ENCODE measurements at places on chromosomes 3 and 15.

DNA sequence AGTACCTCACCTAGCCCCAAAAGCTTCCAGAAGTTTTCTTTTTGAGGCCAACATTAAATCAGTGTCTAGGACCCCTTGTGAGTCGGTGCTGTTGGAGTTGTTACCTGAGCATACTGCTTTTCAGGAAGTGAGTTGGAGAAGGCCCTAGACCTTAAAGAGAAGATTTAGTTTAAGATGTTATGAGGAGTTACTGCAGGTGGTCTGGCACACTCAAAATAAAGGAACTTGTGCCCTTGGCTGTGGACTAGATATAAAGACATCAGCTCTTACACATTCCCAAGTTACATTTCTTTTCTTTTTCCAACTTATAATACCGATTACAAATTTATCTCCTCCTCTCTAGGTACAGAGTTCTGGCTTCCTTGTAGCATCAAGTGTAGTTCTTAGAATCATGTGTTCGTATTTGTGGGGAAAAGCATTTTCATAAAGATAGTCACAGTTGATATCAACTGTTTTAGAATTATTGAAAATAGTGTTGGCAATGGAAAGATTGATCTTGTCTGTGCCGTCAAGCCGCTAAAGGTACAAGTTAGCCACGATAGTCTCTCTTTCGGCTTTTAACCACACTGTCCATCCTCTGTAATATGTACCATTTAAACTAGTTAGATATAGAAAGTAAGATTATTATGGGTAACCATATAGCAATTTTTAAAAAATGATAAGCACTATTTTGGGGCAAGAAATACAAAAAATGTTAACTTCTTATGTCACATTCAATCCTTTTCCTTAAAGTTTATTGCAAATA is 8.6 kb downstream of the ZIC1 start:
- DNase-seq, result no peak

DNA sequence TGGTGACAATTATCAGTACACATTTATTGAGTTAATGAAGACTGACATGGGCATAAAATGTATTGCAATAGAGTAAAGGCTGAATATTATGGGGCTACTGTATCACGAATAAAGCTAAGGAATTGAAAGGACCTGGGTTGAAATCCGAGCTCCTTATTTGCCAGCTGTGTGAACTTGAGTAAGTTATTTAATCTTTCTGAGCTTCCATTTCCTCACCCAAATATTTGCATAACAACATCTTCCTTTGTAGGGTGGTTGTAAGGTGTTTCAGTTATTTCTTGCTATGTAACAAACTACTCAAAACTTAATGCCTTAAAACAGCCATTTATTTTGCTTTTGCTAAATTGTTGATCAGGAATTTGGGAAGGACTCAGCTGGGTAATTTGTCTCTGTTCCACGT is 111.1 kb upstream of the TSC22D2 start:
- DNase-seq, result no peak

DNA sequence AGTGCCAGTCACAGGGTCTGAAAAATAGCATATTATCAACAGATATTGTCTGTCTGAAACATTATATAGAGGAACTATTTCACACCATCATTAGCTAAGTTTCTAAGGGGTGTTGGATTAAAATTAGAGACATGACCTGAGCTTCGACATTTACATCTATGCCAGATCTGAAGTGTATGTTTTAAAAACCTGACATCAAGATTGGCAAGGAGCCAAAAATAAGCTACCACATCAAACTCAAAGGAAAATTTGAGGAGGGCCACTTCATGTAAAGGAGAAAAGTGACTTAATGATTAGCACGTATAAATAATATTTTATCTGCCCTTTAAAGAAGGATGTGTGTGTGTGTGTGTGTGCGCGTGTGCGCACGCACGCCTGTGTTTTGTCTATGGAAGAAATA is 752.0 kb upstream of the GRM7 start:
- DNase-seq, result no peak

DNA sequence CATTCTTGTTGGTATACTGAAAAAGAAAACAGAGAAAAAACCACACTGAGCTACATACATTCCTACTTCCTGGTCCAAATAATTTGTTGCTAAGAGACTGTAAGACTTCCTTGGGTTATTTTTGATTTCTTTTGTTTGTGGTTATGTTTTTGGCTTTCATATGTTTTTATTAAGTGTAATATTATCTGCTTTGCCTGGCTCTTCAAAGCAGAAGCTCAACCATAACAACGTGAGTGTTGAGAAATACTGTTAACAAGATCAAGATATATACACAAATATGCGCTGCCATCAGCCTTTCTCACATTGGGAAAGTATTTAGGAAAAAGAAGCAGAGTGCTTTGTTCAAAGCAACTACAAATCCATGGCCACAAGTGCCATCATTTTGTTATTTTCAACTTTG is 556.2 kb upstream of the CBLB start:
- no peak for DNase-seq

GRCh38 chr3:104555728-104556127 is 811.0 kb upstream of the ALCAM start:
- DNase-seq, result no peak

GRCh38 chr3:154015307-154015706 is 105.9 kb upstream of the ARHGEF26 start:
- no peak for DNase-seq

- no peak for DNase-seq
Measured at GRCh38 chr3:140599009-140599408, 78.9 kb upstream of the TRIM42 start.

GRCh38 chr3:63872135-63872924 is 8.7 kb downstream of the ATXN7 start:
- DNase-seq, result no peak

DNA sequence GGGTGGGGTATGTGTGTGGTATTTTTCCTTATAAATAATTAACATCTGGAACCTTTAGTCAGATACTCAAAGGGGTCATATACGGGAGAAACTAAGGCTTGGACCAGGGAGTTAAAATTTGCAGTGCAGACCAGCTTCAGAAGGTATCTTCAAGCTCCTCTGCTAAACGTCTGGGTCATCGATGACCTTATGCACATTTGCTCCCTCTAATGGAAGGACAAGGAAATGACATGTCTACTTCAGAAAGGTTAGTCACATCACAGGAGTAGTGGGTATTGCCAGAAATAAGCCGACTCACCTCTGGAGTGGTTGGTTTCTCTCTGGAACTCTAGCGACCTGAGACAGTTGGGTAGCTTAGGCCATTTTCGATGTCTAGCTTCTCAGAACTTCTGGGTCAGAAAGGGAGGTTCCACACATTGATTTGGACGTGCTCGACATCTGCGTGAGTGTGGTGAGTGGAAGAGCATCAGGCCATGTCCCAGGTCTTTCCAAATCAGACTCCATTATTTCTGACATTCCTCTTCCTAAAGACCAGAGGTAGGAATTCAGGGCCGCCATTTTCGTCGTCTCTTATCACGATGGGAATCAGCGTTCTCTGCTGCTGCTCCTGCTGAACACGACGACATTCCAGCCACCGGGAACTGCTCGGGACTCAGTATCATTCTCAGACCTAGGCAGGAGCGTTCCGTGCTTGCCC is 31.8 kb upstream of the RASA2 start:
- no peak for DNase-seq

DNA sequence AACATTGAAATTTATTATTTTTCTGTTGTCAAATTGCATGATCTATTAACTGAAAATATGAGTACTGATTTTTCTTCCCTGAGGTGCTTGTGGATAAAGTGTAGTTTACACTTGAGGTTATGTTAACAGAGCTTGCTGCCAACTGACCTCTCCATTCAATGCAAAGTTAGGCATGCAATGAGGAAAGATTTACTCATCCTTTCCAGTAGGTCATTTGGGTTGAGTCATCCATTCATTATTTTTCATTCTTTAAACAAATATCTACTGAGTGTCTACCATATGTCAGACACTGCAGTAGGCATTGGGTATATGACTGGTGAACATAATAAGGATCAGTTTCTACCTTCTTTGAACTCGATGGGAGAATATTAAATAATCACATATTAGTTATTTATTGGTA is 604.1 kb downstream of the EDEM1 start:
- no peak for DNase-seq

GRCh38 chr3:32951410-32951811 is at the start of gene CCR4:
CCR4 (plus strand) TSS chr3:32951644; CDS start chr3:32953423, 1,779 bp downstream.
- DNase-seq, result no peak

GRCh38 chr15:40768521-40769273 is 1.1 kb upstream of the C15orf62 start:
- DNase-seq, result no peak

- no peak for DNase-seq
Measured at GRCh38 chr3:142734834-142735233, 11.0 kb downstream of the TRPC1 start.

- no peak for DNase-seq
Measured at GRCh38 chr15:39599871-39600270, 19.0 kb downstream of the THBS1 start.

DNA sequence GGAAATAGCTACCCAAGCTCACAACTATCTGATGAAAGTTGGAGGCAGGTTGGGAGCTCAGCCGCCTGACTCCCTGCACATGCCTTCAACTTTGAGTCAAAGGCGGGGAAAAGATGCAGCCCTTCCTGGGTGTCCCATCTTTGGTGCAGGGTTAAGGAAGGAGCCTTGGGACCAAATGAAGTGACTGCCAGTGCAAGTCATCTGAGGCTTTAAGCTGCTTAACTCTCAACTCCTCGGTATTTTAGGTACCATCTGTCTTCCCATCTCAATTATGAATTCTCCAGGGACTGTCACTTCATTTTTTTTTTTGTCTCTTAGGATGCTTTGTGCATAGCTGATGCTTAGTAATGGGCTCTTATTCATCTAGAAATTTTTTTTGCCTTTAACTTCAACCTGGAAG is 408.8 kb upstream of the C2CD4B start:
- no peak for DNase-seq

DNA sequence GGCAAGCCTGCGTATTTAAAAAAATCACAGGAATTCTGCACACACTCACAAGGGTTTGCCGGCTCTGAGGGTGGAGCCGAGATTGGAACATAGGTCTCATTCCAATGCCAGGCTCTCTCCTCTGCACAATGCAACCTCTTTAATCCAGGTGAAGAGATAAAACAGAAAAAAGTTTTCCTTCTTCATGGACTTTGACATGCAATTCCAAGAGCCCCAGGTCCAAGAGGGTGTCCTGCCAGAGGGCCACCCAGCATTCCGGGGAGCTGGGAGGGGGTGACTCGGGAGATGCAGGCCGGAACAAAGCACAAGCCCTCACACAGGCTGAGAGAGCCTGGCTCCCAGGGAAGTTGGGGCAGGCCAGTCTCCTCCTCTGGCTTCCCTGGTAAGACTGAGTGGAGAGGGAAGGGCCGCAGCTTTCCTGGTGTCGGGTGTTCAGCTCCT is 6.7 kb upstream of the SLC12A8 start:
- no peak for DNase-seq
